Sciatic nerve (tissue), 2 donors: ENCODE measurements at places on chromosomes 6 and 20. TPM values are rescaled to one million over a fixed set of nuclear protein-coding genes. Genes with fewer than 3 reads are reported as not detected.

The PDYN gene
- total RNA-seq, result not detected

DNA sequence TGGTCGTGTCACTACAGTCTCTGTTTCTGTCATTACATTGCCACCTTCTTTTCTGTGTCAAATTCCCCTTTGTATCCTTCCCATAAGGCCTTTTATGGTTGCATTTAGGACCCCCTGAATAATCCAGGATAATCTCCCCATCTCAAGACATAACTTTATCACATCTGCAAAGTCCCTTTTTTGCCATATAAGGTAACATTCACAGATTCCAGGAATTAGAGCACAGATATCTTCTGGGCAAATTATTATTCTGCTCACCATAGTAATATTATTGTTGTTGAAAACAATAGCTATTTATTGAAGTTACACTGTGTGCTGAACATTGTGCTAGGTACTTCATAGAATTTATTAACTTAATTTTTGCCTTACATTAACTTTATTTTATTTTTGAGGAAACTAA is 159.1 kb downstream of the TFAP2B start:
- no peak for DNase-seq

GRCh38 chr6:138371452-138371711 is 6.3 kb upstream of the SMIM28 start:
- DNase-seq, result no peak

The COL11A2 gene
- 5.6 TPM for total RNA-seq

DNA sequence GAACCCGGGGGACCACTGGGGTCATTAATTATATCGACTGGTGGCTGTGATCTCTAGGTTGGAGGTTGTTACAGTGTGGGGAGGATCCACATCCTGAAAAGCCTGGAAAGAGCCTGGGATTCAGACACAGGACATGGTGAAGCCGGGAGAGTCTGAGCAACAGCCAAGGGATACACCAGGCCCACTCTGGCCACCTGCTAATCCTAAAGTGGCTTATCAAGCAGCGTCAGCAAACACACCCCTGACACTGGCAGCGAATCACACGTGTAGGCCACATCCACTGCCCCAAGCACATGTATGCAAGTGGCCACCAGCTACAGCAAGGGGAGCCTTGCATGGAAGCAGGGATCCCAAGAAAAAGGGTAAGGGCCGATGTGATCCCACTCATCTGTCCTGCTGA is 41.0 kb downstream of the GFOD1 start:
- DNase-seq, result no peak

The NFKBIE gene
- total RNA-seq, result 9.1 TPM

GRCh38 chr20:48906221-48906877 is 15.2 kb upstream of the ARFGEF2 start:
- DNase-seq, result no peak

- peak; percentile 72 for DNase-seq
Measured at GRCh38 chr6:116278854-116279231, 887 bp downstream of the TSPYL1 start.

DNA sequence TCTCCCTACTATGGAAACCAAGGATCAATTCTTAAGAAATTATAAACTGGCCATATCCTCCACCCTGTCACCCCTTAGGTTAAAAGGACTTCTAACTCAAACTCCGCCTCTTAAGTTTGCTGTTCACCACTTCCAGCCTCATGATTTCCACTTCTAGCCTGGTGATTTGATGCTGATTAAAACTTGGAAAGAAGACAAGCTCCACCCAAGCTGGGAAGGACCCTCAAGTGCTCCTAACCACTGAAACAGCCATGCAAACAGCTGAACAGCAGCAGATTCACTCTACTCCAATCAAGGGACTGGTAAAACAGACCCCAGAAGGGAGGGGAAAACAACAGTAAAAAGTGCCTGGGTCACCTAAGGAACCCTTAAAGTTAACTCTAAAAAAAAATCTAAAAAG is 10.3 kb downstream of the LCA5 start:
- DNase-seq, result no peak

DNA sequence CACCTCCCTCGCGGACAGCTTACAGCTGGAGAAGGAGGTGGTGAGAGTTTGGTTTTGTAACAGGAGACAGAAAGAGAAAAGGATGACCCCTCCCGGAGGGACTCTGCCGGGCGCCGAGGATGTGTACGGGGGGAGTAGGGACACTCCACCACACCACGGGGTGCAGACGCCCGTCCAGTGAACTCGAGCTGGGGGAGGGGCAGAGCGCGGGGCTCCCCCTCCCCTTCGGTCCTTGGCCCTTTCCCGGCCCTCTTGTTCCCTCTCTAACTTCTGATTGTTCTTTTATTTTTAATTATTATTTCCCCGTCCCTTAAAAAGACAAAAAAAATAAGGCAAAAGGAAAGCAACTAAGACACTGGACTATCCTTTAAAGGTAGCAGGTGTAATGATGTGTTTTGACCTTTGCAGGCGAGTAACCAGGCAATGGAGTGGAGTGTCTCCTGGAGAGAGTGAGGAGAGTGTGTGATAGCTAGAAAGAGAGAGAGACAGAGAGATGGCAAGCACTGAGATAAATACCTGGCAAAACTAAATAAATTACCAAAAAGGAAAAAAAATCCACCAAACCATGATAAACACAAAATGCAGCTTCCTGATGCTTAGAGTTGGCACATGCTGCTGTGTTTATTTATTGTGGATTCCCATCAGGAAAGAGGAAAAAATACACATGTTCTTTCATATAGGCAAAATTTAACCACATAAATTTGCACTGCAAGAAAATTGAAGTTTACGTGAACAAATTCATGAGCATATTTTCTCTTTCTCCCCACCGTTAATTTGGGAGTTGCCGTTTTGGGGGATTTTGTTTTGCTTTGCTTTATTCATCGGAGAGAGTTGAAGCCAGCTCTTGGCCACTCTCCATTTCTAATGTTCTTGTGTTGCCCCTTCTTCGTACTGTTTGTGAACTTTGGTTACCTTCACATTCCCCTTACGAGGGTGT is 1.9 kb downstream of the POU3F2 start:
- DNase-seq, result no peak

DNA sequence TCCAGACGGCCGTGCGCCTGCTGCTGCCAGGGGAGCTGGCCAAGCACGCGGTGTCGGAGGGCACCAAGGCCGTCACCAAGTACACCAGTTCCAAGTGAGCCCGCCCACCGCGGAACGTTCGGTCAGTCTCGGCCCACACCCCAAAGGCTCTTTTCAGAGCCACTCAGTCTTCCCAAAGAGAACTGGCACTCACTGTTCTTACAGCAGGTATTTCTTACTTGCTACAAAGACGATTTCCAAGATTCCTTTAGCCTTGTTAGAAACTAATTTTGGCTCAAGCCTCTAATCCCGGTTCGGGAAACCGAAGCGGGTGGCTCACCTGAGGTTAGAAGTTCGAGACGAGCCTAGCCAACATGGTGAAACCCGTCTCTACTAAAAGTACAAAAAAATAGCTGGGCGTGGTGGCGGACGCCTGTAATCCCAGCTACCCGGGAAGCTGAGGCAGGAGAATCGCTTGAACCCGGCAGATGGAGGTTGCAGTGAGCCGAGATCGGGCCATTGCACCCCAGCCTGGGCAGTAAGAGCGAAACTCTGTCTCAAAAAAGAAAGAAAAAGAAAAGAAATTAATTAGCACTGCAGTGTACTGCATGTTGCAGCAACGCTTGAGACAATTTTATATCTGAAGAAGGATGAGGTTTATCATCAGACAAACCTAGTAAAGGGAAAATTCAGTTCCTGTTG is 73.1 kb downstream of the OR2B2 start:
- peak; percentile 81 for DNase-seq

- DNase-seq, result no peak
Measured at GRCh38 chr6:169271158-169271876, 17.7 kb upstream of the THBS2 start.

DNA sequence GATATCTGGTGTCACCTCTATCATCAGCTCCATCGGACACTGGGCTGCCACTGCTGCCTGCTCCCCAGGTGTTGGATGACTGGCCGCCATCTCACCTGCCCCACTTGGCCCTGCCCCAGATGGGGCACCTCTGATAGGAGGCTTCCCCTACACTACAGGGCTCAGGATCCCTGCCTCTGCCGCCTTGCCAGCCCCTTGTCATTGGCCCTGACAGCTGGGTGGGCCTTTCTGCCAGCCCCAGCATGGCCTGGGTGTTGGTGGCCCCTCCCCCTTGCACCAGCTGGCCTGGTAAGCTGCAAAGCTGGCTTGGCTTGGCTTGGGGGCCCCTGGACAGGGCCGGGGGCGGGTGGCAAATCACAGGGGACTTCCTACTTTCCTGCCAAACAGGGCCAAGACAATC is 10.6 kb downstream of the PACSIN1 start:
- DNase-seq, result no peak

GRCh38 chr6:26594730-26595632 is 1.8 kb upstream of the ABT1 start:
- DNase-seq, result no peak

The FNDC11 gene
- 0.94 TPM for total RNA-seq

The ZC2HC1B gene
- total RNA-seq, result not detected

The RAET1L gene
- not detected for total RNA-seq

- peak; percentile 53 for DNase-seq
Measured at GRCh38 chr6:167569041-167569805, 244.3 kb downstream of the TTLL2 start.

DNA sequence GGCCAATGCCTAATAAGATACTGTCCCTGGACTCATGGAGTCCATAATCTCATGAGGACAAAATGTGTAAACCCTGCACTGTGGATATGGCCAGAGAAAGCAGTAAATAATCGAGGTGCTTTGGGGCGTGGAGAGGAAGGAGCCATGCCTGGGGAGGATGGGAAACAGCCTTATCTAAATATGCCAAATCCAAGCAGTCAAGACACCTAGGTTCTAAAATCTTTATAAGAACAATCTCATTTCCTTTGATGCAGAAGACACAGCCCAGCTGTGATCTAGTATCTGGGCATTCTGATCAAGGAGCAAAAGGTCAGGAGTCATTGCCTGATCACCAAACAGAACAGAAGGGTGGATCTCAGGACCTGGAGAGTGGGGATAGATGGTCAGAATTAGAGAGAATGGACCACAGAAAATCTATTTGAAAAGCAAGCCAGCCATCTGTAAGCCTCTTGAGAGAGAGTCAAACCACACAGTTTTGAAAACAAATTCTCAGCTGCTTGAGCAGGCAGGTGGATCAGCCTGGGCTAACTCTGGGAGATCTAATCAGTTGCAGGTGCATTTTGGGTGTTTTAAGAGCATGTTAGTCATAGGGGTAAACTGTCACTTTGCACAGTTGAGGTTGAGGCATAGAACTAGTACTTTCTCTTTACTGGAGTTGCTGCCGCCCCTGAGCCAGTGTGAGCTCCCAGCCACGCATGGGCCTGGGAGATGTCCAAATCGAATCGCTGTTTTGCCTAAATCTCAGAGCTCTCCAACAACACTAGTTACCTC is 130.8 kb upstream of the TNFAIP3 start:
- no peak for DNase-seq

DNA sequence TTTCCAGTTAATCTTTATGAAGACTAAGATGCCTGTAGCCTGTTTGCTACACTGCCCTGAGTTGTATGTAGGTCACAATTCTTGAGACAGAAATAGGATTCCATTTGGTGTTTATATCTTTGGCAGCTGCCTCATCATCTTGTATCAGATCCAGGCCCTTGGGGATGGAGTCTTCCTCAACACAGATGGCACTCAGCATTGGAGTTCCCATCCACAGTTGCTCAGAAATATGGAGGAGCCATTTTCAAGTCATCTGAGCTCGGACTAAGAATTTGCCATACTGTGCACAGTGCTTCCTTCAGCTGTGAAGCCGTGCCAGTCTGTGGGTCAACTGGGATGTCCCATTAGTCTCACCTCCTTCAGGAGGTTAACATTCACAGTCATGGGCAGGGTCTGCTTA is 156.6 kb downstream of the ZDHHC14 start:
- no peak for DNase-seq

GRCh38 chr6:63799813-63800212 is 164.2 kb downstream of the PHF3 start:
- DNase-seq, result no peak

DNA sequence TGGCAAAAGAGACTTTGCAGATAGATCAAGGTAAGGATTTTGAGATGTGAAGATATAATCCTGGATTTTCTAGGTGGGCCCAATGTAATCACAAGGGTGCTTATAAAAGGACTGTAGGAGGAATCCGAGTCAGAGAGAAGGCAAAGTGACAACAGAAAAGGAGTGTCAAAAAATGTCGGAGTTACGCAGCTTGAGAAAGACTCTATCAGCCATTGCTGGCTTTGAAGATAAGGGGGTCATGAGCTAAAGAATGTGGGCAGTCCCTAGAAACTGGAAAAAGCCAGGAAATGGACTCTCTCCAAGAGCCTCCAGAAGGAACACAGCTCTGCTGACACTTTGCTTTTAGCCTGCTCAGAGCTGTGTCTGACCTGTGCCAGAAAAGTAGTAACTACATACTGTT is 8.7 kb upstream of the RWDD1 start:
- no peak for DNase-seq

GRCh38 chr6:148464319-148465010 is 121.8 kb downstream of the SASH1 start:
- peak; percentile 84 for DNase-seq

- DNase-seq, result no peak
Measured at GRCh38 chr6:113318575-113318917, 538.6 kb upstream of the MARCKS start.

GRCh38 chr6:30926644-30927043 is 5.3 kb downstream of the SFTA2 start:
- DNase-seq, result no peak

- DNase-seq, result no peak
Measured at GRCh38 chr6:152836523-152836922, 85.9 kb downstream of the VIP start.

DNA sequence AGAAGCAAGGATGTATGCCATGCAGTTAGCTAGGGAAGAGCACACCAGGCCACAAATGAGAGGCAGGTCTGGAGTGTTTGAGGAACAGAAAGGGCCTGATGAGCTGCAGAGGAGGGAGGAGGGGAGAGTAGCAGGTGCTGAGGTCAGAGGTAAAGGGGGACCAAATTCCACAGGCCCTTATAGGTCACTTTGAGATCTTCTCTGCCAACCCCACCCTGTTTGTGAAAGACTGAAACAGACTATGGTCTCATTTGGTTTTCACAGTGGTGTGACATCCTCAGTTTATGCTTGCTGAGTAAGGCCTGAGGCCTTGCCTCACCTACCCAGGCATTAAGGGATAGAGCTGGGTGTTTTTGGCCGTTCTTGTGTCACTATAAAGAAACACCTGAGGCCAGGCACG is 187.7 kb upstream of the MYLIP start:
- no peak for DNase-seq

DNA sequence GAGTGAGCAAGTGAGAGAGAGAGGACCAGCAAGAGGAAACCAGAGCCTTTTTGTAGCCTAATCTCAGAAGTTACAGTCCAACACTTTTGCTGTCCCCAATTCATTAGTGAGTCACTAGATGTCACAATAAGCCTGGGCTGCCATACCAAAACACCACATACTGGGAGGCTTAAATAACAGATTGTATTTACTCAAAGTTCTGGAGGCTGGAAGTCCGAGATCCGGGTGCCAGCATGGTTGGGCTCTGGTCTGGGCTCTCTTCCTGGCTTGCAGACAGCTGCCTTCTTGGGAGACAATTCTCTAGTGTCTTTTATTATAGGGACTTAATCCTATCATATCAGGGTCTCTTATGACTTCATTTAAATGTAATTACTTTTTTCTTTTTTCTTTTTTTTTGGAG is 50.7 kb upstream of the FERMT1 start:
- DNase-seq, result no peak

The FOXF2 gene
- 0.58 TPM for total RNA-seq

- no peak for DNase-seq
Measured at GRCh38 chr6:118750143-118750542, 98.8 kb upstream of the CEP85L start.

- DNase-seq, result no peak
Measured at GRCh38 chr6:56445818-56446217, 196.9 kb downstream of the DST start.

The UBD gene
- total RNA-seq, result 4.1 TPM

The SOX18 gene
- total RNA-seq, result 134 TPM

- no peak for DNase-seq
Measured at GRCh38 chr6:22882581-22882980, 313.2 kb downstream of the HDGFL1 start.

The REPS1 gene
- 46.7 TPM for total RNA-seq
